ENCODE measurements at places on chromosomes 3 and 15.

- DNase-seq, result no peak
These were observed 60.8 kb downstream of the ZNF609 start for GRCh38 chr15:64521201-64521600.

DNA sequence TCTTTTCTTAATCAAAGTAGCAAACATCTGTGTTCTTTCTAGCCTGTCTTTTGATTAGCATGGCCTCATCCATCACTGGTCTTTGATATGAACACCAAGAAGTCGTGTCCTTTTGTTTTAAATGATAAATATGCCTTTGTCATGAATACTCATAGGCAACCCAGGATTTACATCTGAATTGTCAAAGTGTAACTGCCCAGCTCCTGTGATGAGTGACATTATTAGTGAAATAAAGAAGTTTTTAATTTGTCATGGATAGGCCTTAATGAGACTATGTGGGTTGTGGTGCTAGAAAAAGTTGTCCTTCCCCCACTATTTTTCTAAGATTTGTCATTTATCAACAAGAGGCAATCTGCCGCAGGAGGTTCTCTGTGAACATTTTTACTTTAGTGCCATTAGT is 150.0 kb downstream of the CDIN1 start:
- DNase-seq, result no peak

DNA sequence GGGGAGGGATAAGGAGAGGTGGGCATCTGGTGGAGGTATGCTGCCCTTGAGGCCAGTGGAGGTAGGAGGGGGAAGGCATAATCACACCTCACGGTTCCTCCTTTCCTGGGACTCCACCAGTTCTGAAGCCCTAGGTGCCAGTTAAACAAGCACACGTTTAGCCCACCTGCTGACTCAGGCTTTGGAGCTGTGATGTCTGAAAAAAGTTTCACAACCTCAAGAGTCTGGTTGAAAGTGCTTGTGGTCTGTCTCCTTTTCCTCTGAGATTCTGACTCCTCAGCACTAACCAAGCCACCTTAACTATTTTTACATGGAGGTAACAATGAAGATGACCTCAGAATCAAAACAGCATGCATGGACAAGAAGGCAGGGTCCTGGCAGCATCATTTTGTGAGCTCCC is 23.0 kb downstream of the HPS3 start:
- no peak for DNase-seq

GRCh38 chr15:71152542-71152941 is 37.3 kb downstream of the THSD4 start:
- no peak for DNase-seq

GRCh38 chr15:75043509-75044257 is 20.3 kb downstream of the PPCDC start:
- no peak for DNase-seq

- no peak for DNase-seq
These were observed 59.7 kb downstream of the RORA start for GRCh38 chr15:61169275-61169903.

GRCh38 chr3:158339638-158340037 is 229.7 kb downstream of the RSRC1 start:
- DNase-seq, result no peak

DNA sequence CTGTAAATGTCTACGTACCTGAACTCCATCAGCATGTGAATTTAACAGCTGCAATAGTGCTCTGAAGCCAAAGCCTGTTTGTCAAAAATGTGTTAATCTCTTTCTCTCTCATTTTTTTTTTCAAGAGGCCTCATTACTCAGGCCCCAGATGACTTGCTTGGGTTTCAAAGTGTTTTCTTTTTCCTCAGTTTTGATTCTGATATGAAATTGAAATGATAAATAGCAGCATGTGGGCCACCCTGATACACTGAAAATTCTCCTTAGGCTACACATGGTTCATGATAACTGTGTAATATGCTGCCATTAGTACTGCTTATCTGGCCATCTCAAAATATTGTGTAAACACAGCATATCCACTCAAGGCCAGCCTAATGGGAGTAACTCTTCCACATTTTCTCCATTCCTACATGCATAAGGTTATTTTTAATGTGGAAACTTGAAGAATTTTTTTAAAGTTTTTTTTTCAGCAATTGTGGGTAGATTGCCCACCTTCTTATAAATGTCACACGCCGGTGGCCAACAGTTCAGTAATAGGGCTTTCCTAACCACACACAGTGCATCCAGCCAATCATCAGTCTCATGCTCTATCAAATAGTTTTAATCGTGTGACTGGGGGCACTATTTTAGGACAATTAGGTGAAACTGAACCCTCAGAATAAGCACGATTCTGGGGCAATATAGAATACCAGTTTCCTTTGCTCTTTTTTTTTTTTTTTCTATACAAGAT is 13.1 kb upstream of the DENND4A start:
- no peak for DNase-seq

- DNase-seq, result no peak
These were observed 100.4 kb downstream of the DAPK2 start for GRCh38 chr15:63945838-63946298.

- DNase-seq, result no peak
These were observed 81.1 kb upstream of the MFGE8 start for GRCh38 chr15:88994286-88994685.

GRCh38 chr3:161737171-161737570 is 240.6 kb downstream of the OTOL1 start:
- no peak for DNase-seq
